ENCODE measurements at places on chromosomes 4 and X. TPM values are rescaled to one million over a fixed set of nuclear protein-coding genes. Genes with fewer than 3 reads are reported as not detected.

DNA sequence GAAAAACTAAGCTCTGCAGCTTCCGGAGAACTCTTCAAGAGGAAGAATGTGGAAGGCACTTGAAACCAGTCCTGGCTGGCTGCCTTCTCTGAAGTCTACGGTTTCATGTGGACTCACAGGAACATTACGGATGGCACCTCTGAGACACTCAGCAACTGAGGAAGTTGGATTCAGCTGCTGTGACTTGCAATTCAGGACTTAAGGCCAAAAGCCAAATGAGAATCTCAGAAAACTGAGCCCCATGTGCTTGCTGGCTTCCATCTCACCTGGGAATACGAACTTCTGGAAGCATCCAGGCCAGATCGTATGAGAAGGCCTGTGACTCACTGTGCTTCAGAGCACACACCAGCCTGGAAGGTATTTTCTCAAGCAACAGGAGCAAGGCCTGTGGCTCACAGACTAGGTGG is 107.8 kb upstream of the GPC4 start:
- peak; percentile 72 for DNase-seq

GRCh38 chrX:155876704-155877103 is 4.4 kb upstream of the VAMP7 start:
- DNase-seq: no peak

DNA sequence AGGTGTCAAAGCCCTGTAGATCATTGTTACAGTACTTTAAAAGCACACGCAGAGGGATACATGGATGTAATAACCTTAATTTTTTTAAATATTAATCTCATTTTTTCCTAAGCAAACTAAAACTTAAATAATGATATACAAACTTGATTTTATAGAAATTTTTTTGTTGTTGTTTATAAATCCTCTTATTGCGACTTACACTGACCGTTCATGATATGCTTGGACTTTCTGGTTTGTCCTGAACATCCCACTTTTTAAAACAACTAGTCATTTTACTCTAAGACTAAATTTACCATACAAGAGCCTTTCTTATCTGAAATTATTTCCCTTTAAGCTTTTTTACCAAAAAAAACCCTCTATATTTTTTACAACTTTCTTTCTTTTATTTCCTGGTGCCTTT is 2106.0 kb downstream of the PCDH7 start:
- no peak for DNase-seq

The TCEAL7 gene
- 6.8 TPM for total RNA-seq

GRCh38 chr4:184310171-184310567 is 92.5 kb upstream of the ENPP6 start:
- DNase-seq: no peak

- DNase-seq: no peak
Measured at GRCh38 chr4:30904588-30904987, 184.4 kb downstream of the PCDH7 start.

DNA sequence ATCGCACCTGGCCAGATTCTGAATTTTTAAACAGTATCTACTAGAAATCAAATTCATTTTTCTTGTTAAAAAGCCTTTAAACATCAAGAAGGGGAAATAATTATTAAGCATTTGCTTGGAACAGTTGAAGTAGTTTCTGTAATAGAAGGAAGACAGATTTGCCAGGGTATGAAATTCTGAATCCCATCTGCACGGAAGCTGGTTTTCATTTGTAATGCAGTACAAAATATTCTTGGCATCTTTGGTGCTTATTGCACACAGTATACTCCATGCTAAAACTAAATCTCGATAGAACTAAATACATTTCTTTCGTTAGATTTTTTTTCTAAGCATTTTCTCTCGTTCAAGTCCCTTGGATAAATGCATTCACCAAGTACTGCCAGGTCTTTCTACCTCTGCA is 25.3 kb downstream of the TRIM2 start:
- no peak for DNase-seq

- peak; percentile 14 for DNase-seq
Measured at GRCh38 chrX:39492497-39493162, 605.1 kb downstream of the BCOR start.

The KCND1 gene
- total RNA-seq: 1.3 TPM

GRCh38 chrX:67044866-67045265 is 406.0 kb upstream of the EDA2R start:
- DNase-seq: no peak

GRCh38 chr4:73702796-73703287 is 37.5 kb upstream of the CXCL8 start:
- no peak for DNase-seq

GRCh38 chr4:188214861-188215260 is 75.6 kb downstream of the TRIML1 start:
- DNase-seq: no peak

DNA sequence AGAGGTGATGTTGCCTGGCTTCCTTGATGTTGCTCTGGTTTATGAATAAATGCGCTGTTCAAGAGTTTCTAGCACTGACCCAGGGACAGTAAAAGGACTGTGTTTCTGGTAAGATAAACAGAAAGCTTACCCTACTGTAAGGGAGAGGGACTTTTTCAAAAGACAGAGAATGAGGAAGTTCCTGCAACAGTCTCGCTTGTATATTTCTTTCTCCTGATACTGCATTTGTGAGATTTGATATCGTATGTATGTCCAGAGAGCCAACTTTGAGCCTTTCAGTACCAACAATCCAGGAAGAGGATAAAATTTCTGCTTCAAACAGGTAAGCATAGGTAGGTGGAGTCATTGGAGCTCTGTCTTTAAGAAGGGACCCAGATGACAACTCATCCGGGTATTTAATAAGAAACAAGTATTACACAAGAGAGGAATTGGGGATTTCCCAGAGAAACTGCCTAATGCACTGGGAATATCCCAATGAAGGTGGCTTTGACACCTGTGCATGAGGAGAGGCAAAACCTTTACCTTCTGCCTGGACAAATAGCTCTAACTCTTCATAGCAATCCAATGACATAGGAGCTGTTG is 773 bp downstream of the DAPP1 start:
- peak; percentile 90 for DNase-seq

DNA sequence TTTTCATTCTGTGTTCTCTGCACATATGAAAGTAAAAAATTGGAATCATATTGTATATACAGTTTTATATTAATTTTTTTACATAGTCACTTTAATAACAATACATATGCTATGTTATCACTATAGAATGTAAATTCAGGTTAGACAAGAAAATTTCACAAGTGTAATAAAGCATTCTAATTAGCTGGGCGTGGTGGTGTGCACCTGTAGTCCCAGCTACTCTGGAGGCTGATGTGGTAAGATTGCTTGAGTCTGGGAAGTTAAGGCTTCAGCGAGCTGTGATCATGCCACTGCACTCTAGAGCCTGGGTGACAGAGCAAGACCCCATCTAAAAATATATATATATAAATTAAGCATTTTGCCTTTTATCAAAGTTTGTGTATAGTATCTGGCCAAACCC is 95.7 kb downstream of the ANXA3 start:
- no peak for DNase-seq

GRCh38 chr4:141599853-141600252 is 36.5 kb upstream of the IL15 start:
- no peak for DNase-seq

DNA sequence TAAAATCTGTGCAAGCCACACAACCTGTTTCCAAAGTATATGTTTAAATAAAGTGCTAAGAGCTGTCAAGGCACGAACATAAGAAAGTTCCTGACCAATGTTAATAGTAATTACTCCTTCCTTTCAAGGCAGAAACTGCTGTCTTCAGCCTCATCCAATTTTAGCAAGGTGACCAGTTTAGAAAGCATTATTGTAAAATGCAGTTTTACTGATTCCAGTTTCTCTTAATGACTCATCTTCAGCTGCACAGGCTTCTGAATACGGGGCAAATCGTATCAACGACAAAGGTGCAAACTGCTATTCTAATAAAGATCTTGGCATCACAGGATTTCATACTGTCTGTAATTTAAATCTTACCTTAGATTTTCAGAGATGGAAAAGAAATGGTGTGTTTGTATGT is 87.5 kb downstream of the PPP3CA start:
- no peak for DNase-seq

The HADH gene
- total RNA-seq: 65.2 TPM

- DNase-seq: no peak
Measured at GRCh38 chr4:88629826-88630225, 37.5 kb downstream of the HERC3 start.

DNA sequence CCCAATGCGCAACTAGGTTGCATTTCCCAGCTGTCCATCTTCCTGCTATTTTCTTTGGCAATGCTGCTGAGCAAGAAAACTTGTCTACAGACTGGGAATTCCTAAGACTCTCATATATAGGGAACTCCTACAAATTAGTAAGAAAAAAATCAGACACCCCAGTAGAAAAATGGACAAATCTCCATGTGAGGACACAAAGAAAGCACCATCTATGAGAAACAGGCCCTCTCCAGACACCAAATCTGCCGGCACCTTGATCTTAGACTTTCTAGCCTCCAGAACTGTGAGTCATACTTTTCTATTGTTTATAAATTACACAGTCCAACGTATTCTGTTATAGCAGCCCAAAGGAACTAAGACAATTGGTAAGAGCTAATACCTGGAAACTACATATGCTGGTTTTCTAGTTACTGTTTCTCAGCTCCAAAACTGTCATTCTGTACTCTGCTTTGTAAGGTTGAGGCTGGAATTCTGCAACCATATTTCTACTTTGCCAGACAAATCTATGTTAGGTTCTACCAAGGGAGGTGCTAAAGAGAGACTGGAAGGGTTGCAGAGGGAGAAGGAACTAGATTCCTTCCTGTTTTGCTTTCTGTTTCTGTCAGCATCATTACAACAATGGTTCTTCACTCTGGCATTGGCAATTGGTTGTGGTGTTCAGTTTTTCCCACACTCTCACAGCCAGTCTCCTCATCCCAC is 35.7 kb upstream of the FAM241A start:
- DNase-seq: peak; percentile 55

GRCh38 chr4:173958445-173958844 is 325.0 kb downstream of the FBXO8 start:
- peak; percentile 1 for DNase-seq

GRCh38 chr4:166312166-166312565 is 439.1 kb downstream of the TLL1 start:
- no peak for DNase-seq

DNA sequence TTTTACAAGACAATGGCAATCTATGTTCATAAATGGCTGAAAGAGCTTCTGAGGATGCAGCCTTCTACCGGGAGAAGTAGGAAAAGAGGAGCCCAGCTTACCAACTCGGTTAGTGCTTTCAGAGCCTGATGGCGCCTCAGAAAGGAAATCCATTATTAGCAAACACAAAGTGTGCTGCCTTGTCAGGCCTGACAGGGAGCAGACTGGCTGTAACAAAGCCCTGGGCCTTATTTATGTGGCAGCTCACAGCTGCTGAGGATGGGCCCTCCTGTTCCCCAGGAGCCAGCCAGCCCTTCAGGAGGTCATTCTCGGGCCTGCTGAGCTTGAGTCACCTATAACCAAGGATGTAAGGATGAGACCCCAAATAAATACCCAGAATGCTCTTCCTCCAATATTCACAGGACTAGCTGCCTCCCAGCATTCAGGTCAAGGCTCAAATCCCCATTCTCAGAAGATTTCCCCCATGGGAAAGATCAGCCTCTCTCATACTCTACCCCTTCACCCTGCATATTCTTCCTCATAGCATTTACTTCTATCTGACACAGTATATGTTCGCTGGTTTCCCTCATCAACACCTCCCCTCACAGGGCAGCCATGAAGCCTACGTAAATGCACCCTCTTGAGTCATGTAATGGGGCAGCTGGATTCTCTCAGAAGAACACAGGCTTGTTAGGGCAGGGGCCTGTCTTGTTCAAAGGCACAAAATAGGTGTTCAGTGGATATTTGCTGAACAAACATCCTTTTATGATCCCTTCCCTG is 227.0 kb upstream of the RASGEF1B start:
- DNase-seq: no peak

The POU3F4 gene
- not detected for total RNA-seq

DNA sequence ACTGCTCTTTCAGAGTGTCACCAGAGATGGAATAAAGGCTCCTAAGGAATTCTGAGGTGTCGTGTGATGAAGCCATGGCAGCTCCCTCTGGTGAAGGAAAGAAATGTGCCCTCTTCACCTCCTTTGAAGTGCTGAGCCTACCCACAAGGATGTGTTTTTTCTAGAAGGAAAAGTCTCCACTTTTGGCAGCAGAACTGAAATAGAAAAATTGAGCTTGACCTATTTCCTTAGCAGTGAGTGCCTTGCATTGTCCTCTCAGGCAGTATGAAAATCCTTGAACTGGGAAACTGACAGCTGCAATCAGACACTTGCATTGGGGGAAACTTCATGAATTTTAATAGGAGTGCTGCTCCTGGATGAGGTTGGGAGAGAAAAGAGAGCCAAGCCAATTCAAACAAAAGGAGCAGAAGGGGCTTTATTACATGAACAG is 95.2 kb downstream of the DCLK2 start:
- DNase-seq: no peak

The UNC5C gene
- total RNA-seq: 3.0 TPM

DNA sequence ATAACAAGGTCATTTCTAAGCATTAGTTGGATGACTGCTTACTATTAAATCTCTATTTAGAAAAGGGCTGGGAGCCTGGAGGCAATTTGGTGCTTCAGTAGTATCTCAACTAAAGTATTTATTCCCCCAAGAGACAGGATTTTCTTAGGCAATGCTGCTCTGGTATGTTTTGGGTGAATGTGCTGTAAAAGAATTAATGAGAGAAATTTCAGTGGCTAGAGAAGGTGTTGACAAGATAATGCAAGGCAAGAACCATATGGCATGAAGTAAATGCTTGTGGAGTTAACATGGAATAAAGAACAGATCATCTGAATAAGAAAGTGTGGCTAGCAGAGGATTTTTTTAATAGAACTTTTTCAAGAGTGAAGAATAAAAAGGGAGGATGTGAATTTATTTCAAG is 3.9 kb downstream of the CYP2U1 start:
- DNase-seq: no peak

The HMGN5 gene
- 2.7 TPM for total RNA-seq

The ARHGAP10 gene
- 22.5 TPM for total RNA-seq

The SULT1B1 gene
- total RNA-seq: 0.21 TPM

- no peak for DNase-seq
Measured at GRCh38 chr4:182778222-182778982, 138.8 kb downstream of the DCTD start.

GRCh38 chr4:147088146-147088545 is 142.5 kb upstream of the TTC29 start:
- DNase-seq: no peak

The GAGE2A gene
- not detected for total RNA-seq

- DNase-seq: no peak
Measured at GRCh38 chr4:14856934-14857235, 145.4 kb upstream of the CPEB2 start.
